ENCODE measurements at places on chromosomes 16 and 17.

GRCh38 chr16:83698964-83699363 lies 108.8 kb upstream of the HSBP1 start:
- DNase-seq: no peak

GRCh38 chr17:78400581-78401240 lies 22.3 kb downstream of the PGS1 start:
- DNase-seq: no peak

- no peak for DNase-seq
These were observed 4.2 kb upstream of the CBX4 start for GRCh38 chr17:79843474-79843815.

GRCh38 chr16:49003022-49003421 lies 278.6 kb downstream of the CBLN1 start:
- DNase-seq: no peak
